ENCODE measurements at places on chromosomes 3 and 15.

DNA sequence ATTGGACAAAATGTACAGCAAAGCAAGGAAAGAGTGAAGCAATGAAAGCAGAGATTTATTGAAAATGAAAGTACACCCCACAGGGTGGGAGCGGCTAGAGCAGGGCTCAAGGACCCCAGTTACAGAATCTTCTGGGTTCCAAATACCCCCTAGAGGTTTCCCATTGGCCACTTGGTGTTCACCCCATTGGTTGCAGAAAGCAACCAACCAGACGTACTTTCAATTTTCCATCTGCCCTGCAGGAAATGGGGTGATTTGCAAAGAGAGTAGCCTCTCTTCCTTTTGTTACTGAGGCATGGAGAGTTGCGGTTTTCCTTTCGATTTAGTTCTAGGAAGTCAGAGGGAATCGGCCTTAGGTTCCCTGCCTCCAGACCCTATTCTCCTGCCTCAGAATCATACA, 2.4 kb downstream of the PML start:
- peak; percentile 41 for DNase-seq

DNA sequence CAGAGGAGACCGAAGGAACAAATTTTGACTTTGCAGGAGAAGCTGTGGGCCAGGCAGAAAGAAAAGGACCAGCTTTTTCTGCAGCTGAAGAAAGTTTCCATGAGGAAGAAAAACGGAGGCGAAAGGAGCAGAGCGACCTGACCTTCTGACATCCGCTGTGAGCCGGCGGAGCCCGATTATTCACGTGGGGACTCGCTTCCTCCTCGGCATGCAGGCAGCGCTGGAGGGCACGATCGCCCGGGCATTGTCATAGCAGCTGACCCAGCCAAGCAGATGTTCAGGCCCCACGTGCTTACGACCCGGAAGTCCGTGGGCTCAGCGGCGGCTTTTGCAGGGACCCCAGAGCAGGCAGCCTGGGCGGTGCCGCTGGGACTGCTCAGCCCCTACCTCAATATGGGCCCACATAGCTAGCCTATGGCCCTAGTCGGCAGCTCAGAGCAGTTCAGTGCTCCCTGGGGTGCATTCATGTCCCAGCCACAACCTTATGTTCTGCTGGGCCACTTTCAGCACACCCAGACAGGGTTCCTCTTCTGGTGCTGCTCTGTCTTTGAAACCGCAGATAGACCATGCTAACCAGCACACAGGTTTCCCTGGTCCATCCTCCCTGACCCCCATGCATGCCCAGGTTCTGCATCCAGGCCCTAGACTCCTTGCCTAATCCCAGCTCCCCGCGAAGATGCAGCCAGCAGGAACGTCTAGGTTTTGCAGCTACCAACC, 10.5 kb upstream of the EIF4A2 start:
- peak; percentile 58 for DNase-seq

DNA sequence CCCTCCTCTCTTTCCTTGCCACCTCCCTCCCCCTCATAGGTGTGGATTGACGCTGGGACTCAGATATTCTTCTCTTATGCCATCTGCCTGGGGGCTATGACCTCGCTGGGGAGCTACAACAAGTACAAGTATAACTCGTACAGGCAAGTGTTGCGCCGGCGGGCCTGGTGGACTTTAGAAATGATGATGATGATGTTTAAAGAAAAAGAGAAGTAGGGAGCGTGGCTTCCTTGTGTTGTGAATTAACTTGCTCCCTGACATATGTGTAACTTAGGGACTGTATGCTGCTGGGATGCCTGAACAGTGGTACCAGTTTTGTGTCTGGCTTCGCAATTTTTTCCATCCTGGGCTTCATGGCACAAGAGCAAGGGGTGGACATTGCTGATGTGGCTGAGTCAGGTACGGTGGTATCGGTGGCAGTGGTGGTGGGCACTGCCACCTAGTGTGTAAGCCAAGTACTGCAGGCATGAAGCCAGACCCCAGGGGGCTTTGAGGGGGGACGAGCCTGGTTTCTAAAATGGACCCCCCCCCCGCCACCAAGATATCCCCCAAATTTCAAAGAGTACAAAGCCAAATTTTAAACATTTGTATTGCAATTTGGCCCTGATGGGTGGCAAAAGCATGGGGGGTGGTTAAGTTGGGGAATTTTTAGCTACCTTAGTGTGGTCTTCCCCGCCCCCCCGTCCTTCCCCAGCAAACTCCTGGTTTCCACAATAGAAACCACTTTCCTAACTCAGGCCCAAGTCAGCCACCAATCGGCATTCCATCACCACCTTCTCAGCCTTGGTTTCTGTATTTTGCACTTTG, 65.6 kb downstream of the SLC6A6 start:
- DNase-seq: peak; percentile 47

- no peak for DNase-seq
Observed at GRCh38 chr15:73905225-73905827, 20.9 kb upstream of the LOXL1 start.

DNA sequence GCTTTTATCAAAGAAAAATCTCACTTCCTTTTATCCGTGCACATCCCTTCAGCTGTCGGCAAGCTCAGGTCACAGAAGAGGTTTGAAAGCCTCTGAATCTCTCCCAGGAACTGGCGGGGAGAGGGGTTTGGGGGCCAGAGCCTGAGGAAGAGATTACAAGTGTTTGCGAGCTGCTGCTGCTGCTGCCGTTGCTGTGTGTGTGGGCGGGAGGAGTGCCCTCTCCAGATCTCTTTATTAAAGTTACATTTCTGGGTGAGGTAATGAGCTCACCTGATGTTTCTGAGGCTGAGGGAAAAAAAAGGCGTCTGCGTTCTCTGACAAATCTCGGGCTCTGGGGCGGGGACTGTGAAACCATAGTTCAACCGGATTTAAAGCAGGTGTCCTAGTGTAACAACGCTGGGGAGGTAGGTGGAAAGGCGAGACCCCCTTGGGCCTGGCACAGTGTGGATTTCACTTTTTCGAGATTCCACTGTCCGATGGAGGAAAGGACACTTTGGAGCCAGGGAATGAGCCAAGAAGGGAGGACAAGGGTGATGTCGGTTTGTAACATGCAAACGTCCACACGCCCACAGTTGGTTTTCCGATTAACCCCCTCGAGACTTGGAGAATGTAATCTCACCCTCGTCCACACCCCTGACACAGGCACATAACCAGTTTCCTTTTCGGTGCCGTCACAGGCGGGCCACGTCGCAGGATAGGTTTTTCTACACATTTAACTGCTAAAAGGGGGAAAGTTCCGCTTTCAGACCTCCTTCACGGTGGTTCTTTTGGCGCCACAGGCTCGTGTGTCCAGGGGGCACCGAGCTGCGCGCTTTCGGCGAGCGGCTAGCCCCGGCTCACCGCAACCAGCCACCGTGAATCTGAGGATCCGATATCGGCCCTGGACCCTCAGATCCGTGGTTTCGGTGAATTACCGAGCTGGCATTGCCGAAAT, 2.1 kb downstream of the ALCAM start:
- peak; percentile 79 for DNase-seq

DNA sequence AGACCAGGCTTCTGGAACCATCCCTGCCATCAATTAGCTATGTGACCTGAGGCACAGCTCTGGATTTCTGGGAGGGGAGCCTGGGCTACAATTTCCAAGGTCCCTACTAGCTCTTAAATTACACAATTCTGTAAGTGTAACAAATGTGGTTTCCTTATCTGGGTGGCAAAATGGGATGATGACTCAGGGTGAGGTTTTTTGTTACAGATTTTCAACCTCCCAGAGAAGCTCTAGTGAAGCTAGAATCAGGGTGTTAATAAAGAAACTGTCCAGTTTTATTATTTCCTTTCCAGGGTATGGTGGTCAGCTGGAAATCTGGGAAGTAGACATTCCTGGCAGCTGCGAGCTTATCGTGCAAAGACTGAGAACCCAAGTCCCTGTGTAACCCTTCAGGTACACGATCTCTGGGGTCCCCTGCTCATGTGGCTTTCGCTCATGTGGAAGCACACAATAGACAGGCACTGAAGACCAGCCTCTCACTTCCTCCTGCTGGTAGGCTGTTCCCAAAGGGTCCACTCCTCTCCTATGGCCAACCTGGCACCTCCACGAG, 7.3 kb downstream of the RAB27A start:
- DNase-seq: peak; percentile 56

DNA sequence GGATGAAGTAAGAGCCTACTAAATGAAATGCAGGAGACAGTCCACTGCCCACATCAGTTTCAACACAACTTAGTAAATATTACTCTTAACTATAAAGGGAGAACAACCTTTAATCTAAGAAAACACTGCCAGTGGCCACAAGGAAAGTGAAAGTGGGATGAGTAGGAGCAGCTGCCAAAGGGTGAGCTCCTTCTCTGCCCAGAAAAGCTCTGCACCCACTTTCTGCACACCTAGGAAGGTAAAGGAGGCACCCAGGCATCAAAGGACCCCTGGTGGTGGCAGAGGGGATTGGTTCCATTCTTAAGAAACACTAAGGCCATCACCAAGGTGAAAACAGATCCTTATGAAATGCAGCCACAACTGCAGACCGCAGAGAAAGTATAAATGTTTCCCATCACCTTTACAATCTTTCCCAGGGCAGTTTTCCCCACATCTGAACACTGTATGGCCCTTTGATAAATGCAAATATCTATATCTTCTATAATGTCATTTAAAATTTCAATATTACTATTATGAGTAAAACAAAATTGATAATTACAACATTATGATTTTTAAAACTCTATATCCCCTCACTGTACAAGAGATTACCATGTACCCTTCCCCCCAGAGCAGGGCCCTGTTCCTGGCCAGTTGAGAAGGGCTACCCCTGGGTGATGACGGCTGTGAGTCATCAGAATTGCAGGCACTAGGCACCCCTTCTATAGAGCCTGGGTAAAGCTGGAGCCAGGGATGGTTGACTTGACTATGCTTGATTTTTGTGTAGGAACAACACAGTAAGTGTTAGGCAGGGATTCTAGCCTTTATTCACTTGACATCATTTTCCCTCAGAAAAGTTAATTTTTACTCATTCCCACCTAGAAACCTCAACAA, 92.0 kb downstream of the SNRK start:
- DNase-seq: peak; percentile 78

DNA sequence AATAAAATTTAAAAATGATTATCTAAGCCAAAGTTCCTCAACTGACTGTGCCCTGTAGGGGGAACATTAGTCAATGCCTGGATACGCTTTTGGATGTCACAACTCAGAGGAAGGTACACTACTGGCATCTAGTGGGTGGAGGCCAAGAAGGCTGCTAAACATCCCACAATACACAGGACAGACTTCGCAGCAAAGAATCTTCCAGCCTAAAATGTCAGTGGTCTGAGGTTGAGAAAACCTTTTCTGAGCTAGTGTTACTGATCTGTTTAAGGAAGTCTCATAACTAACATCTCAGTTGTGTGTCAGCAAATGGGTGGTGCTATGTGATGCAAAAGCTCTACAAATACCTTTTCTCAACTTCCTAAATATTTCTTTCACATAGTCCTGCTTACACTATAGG, 20.9 kb upstream of the LDHAL6B start:
- no peak for DNase-seq

GRCh38 chr15:68801572-68802148, 19.0 kb downstream of the ANP32A start:
- DNase-seq: no peak

DNA sequence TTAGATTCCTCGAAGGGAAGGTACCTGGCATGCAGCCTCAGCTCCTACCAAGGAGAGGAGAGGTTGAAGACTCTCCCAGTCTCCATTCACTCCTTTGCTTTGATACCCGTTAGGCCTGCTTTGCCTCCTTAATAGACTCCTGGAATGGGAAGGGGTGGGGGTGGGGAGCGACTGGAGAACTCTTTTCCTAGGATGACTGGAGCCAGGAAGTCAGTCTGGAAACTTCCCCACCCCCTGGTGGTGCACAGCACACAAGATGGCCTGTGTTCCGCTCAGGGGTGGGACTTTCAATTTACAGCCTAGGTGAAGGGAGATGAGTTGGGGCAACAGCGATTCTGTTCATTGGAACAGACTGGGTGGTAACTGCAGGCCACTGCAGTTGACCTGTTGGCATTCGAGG, 21.4 kb upstream of the CELF6 start:
- DNase-seq: no peak

DNA sequence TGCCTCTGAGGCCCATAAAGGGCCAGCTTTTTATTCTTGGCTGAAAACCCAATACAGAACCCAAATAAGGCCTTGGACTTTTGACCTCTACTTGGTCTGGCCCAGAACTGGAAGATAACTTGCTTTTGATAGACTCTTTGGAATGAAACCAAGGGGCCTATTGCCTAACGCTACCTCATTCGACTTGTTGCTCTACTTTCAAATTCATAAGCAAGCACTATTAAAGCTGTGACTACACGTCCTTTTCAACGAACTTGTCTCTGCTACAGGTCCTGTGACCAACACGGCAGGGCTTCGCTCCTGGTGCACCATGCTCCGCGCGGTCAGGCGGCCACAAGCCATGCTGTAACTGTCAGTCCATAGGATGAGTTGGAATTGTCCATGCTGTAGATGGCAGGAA, 385.4 kb downstream of the MFSD1 start:
- no peak for DNase-seq

DNA sequence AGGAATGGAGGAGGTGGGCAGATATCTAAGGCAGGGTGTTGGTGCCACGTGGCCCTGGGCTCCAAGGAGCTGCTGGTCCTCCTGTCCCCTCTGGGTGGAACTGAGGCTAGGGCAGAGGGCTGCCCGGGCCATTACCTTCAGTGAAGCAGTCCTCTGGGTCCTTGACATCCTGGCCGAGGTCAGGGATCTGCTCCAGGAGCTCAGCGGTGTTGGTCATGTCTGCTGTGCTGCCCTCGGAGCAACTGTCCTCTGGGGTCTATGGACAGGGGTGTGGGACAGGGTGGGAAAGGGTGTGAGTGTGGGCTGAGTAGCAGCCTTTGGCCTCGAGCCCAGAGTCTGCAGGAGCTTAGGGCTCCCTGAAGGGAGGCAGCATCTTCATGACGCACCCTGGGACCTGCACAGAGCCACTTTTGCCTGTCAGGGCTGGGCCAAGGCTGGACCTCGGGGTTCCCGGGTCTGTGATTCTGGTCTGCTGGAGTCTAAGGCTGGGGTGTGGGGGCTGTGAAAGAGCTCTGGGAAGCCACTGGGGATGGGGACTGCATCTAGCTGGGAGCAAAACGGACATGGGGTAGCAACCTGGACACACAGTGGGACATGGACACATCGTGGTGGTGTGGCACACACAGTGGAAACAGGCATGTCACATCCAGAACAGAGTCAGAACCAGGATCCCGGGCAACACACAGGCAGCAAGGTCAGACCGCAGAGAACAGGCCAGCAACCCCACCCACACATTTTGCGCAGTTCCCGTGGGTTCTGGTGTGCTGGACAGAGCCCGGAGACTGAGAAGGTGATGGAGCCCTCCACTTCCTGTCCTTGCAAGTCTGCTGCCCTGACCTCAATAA, 72.7 kb downstream of the SCN5A start:
- no peak for DNase-seq

GRCh38 chr15:47473832-47474231, 243.5 kb upstream of the SEMA6D start:
- no peak for DNase-seq

- DNase-seq: no peak
Observed at GRCh38 chr3:11322931-11323330, 50.7 kb downstream of the ATG7 start.
